GM06990 (cell line): ENCODE measurements at places on chromosomes 12 and 14.

DNA sequence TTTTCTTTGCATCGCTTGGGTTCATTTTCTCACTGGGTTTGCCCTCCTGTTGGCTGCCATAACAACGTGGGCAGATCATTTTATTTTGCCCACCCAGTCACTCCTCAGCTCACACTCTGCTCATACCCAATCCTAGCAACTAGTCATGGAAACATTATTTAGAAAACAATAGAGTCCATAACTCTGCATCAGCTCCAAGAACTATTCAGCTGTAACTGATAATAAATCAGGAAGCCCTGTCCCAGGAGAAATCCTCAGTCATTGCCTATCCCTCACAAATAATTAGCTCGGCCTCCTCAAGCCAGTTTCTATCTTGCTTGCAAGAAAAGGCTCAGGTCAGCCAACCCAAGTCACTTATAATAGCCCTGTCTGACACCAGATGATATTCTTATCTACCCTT is 43.2 kb downstream of the RTN1 start:
- DNase-seq: no peak

GRCh38 chr14:70827347-70827746 is 18.0 kb upstream of the MAP3K9 start:
- no peak for DNase-seq

DNA sequence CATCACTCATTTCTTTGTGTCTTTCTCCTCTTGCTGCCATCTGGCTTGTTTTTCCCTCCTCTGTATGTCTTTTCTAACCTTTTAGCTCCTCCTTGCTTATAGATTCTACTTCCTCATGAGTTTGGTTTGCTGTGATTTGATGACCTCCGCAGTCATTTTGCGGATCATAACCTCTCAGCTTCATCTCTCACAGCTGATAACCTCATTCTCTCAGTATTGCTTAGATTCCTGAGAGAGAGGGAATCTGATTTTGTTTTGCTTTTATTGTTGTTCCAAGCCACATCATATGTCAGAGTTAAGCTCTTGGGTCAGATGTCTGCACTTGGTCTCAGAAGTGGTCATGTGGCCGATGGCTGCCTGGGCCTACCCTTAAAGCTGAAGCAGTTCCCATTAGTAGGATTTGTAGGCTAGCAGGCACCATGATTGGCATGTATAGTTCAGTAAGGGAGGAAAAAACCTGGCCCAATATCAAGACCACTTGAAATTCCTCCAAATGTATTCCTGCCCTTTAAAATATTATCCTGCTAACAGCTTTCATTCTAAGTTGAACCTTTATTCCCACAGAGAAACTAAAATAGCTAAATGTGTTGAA is 13.5 kb downstream of the ZNF664 start:
- no peak for DNase-seq

GRCh38 chr14:50001151-50001998 is 108.5 kb downstream of the ARF6 start:
- DNase-seq: peak; percentile 78

GRCh38 chr12:130988751-130989150 is 35.0 kb downstream of the ADGRD1 start:
- DNase-seq: no peak

DNA sequence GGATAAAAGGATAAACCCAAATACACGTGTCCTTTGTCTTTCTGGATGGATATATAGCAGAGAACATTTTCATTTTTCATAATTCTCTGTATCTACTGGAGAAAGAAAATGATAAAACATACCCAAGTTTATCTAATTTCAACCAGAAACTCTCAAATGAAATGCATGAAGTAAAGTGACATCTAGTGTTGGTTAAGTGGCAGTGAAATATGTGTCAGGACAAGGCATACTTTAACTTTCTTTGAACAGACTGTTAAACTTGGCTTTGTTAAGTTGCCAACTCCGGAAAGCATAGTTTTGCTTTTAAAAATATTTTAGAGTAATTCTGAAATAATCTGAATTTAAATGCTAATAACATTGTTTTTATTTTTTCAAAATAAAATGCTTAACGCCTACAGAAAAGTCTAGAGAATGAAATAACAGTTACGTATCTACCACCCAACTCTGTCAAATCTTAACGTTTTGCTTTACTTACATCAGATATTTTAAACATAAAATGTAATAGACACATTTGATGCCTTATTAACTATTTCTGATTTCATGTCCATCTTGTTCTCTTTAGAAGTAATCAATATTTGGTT is 25.2 kb upstream of the NTN4 start:
- no peak for DNase-seq

GRCh38 chr12:70660620-70661219 is 23.5 kb upstream of the PTPRB start:
- peak; percentile 21 for DNase-seq

GRCh38 chr12:91126516-91126915 is 15.2 kb upstream of the LUM start:
- no peak for DNase-seq

DNA sequence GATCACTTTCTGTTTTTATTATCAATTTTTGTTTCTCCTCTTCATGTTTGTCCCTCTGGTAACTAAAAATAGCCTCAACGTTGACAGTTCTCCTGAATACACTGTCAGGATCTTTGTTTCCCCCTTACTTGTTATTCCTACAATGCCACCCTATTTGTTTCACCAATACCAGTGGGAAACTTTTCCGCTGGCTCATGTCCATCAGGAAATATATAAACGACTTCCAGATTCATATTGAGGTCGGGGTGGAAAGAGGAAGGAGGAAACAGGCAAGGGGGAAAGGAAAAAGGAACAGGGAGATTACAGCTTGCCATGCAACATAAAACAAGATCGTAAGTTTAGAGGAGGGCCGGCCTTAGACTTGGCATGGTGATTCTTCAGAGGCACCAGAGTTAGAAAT is 61.7 kb downstream of the BTBD7 start:
- DNase-seq: no peak

DNA sequence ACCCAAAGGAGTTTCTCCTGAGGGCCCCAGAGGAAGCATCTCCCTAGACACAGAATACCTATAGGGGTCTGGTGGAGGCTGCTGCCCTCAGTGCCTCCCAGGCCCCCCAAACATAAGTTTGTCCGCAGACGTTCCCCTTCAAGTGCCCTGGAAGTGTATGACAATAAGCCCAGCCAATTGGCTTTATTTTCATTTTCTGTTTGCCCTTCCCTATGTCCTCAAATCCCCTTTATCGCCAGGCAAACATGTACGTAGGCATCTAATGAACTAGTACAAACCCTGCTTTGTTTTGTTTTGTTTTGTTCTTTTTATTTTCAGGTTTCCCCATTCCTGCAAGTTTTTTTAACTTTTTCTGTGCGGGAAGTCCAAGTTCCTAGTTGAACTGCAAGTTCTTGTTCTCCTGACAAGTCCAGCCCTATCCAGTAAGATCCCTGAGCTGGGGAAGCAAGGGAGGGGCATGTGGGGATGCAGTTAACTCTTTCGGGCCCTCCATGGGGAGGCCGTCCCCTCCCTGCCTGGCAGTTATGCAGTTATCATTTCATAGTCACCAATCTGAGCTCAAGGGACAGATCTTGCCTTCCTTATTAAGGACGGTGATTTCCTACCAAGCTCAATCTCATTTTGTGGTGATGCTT is 141.9 kb downstream of the KCNA5 start:
- DNase-seq: no peak

- no peak for DNase-seq
Measured at GRCh38 chr14:54621686-54622085, 54.8 kb downstream of the SAMD4A start.
